ENCODE measurements at places on chromosomes 2 and 18.

GRCh38 chr2:164538240-164538866 lies 82.9 kb downstream of the GRB14 start:
- peak; percentile 63 for DNase-seq

DNA sequence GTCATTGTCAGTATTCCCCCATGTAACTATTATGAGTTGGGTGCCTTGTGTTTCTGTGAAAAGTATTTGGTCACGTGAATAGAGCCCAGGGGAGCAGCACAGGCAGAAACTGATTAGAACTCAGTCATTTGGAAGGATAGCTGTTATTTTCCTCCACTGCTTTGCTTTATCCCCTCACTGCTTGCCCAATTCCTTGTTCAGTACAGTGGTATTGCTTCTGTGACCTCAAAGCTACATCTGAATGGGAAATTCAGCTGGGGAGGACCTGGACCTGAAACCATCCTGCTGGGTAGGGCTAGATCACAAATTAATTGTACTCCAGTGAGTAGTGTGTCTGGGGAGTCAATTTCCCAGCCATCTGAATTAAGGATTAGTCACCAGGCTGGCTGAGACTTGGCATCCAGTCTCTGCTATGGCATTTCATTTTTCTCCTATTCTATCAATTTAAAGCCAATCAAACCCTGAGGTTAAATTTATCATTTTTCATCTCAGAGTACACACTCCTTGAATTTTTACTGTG lies 1231.6 kb upstream of the GYPC start:
- no peak for DNase-seq

DNA sequence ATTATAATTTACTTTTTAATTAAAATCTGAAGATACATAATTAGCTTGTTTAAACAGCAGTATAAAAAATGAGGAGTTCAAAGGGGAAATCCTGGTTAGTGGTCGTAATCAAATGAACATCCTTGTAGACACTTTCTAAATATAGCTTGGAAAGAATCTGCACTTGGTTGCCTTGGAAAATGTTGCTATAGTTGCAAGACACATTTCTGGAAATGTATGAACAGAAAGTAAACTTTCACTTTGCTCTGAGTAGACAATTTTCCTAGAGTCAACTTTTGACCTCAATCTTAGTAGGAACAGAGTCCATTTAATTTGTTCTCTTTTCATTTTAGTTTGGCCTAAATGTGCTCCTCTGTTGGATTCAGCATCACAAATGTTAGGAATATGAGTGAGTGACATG lies 38.3 kb downstream of the GCA start:
- DNase-seq = no peak

DNA sequence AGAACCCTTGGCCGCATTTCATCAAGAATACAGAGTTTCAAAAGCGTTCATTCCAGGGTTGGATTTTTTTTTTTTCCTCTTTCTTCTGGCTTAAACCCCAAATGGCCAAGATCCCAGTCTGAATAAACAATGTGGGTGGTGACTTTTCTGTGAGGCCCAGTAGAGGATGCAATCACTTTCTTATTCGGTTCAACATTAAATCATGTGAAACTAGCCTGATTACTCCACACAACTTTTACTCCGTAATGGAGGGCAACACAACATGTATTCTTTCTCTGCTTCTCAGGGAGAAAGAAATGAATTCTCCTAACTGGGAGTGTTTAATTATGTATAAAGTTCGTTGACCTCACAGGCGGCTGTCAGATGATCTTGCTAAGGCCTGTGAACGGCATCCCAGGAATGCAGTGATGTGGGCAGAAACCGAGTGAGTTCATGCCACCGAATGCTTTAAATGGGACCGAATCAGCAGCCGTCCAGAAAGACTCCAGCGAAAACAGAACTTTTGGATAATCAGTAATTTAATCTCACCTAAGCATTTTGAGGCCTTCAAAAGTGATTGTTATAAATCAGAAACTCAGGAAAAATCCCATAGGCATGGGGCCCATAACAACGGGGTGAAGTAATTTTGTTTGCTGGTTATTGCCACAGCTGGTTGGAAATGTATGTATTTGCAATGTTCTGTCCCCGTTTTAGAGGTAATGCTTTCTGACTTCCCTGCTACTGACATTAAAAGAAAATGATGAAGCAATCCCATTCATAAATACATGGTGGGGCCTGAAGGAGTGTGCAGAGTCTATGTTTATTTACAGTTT lies 81.5 kb downstream of the BCL2 start:
- DNase-seq = peak; percentile 86

Measured in RWPE1 (cell line).